ENCODE measurements at places on chromosomes 2 and 18.

DNA sequence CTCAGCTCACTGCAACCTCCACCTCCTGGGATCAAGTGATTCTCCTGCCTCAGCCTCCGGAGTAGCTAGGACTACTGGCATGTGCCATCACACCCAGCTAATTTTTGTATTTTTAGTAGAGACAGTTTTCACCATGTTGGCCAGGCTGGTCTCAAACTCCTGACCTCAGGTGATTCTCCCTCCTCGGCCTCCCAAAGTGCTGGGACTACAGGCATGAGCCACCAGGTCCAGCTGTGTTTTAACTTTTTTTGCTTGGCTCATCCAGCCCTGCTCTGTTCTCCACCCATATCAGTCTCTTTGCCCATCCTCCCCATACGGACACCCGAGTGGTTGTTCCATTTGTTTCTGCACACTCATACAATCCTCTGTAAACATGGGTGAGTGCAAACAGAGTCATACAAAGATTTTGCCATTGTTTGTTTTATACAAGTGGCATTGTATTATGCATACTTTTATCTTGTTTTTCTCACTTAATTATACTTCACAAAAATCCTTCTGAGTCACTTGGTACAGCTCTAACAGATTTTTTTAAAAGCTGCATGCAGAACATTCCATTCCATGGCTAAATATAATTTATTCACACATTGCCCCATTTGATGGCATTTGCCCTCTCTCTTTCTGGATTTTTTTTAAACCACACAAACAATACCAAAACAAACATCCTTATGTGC is 5.3 kb downstream of the APOB start:
- no peak for DNase-seq

GRCh38 chr2:144407262-144407661 is 112.7 kb downstream of the ZEB2 start:
- no peak for DNase-seq

DNA sequence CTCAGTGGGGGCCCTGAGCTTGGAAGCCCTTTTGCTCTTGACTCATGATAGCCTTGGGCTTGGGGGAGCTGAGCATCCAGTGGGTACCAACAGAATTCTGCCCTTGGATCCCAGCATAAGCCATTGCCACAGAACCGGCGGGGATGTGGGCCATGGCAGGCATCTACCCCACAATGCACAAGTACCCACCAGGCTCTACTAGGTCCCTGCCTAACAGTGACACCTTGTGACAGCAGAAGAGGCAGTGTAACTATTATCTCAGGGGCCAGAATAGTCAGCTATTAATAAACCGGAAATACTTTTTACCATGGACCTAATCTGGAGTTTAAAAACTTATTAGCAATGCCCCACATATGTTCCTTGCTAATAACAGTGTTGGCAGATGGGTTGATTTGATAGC is 397.2 kb downstream of the TMEM182 start:
- no peak for DNase-seq

GRCh38 chr18:4319738-4320677 is 135.1 kb downstream of the DLGAP1 start:
- no peak for DNase-seq

- no peak for DNase-seq
Observed at GRCh38 chr2:180196419-180196977, 189.4 kb upstream of the CWC22 start.

DNA sequence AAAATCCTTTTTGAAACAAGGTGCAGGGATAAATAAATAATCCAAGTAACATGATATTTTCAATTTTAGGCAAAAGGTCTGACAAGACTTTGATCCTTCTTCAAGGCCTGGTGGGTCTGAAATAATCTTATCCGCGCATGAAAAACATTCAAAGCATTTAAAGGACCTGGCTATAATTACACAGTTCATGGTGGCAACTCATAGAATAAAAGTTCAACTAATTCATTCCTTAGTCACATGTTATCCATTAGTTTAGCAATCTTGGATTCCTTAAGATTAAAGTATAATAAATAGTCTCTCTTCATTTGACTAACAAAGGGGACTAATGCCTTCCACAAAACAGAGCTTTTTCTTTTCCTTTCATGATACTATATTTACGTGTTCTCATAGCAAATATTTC is 21.0 kb upstream of the SLC38A11 start:
- no peak for DNase-seq

DNA sequence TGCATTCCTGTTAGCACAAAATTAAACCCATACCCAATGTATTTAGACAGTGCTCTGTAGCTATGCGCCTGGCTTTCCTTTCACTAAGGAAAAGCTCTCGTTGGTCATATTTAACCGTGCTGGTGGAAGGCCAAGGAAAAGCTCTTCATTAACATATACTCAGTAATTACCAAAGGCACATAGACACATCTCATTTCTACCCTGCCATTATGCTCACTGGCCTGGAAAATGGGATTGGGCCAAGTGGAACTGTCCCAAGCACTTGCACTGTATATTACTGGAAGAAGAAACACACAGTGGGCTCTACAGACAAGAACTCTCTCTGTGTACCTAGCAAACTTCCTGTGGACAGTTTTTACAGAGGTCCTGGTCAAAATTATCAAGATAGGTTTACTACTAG is 274.4 kb downstream of the ERBB4 start:
- DNase-seq: no peak

DNA sequence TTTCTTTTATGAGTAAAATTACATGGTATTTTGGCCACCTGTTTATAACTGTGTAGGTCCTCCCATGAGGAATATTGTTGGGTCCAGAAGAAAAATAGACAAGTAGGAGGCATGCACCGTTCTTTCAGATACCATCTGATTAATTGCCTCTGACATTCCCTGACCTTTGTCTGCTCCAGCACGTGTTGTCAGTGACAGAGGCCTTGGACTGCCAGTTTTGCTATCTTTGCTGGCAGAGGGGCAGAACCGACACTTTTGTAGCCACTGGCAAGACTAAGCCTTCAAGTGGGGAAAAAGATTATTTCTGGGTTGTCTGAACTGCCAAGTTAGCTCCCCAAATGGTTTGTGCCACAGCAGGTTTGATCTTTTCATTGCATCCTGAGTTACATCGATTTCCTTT is 276.9 kb downstream of the CAMKMT start:
- DNase-seq: no peak

DNA sequence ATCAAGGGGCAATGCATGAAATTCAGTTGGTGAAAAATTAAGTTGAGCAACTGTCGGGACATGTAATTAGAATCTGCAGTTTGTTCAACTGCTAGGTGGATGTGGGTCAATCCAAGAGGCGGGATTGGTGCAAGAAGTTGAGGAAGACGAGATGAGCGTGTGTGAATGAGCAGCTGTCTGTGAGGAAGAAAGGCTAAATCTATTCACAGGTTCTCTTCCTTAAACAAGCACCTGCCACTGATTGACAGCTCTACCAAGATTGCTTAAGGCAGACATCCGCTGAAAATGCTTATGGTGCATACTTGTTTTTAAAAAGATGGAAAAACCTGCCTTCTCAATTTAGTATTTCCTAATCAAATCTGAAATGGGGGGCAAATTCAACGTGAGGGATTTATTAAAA is 323.4 kb upstream of the THUMPD2 start:
- DNase-seq: no peak

DNA sequence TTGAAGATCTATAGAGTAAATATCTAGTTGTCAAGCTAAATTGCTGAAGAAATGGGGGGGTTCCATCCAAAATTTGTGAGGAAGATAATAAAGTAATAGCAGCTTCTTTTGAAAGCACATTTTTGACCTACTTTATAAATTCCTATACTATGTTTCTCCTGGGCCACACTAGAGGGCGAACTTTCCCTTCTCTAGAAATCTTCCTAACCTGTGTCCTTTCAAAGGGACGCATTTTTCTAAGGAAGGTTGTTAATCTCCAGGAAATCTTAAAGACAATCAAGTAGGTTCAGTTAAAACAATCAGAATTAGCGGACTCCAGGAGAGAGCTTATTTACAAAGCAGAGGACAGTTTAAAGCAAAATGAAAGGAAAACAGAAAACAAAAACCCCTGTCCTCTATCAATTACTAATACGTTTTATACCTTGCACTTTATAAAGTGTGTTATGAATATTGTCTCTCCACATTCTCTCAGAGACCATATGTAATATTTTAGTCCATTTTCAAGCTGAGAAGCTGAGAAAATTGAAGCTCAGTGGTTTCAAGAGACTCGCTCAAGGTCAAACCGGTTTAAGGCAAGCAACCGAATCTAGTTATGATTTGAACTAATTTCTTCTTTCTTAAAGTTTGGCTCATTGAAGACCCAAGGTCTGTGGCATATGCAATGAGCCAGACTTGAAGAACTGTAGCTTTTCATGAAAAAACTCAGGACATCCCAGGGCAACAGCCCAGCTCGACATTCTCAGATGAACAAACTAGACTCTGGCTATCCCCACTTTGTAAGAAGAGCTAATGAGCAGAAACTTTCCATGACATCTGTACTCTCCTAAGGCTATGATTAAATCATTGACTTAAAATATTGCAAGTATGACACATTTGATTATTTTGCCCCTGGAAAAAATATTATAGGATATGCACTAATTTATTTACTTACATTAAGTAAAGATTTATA is 273.6 kb downstream of the PAX3 start:
- DNase-seq: no peak

DNA sequence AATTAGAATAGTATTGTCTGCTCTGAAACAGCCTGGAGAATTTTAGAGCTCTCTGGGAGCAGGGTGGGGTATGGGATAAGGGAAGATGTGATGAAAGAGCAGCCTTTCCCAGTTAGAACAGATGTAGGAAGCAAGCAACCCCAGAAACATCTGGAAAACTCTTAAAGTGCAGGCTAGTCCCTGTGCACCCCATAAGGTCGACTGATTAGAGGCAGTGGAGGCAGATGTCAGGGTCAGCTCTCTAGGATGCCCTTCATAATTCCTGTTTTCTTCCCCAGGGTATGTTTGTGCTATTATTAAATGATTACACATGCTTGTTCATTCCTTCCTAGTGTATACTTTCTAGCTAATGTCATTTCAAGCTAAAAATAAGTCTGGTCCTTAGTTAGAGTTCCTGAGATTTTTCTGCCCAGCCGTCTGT is 41.7 kb downstream of the PTPRM start:
- no peak for DNase-seq

DNA sequence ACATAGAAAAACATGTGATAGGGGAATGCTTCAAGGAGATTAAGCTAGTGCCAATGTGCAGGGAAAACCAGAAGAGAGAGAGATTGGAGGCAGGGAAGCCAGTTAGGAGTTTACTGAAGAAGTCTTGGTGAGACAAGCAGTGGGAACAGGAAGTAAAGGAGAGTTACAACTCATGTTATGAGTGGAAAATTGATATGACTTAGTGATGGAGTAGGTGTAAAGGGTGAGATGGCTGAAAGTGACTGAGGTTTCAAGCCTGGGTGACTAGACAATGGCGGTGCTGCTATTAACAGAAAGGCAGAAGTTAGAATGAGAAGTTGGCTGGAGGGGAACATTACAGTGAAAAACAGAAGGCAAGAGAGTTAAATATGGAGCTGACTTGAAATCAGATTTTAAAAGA is 16.5 kb downstream of the DOK1 start:
- DNase-seq: no peak

GRCh38 chr2:29195796-29196195 is 80.6 kb downstream of the CLIP4 start:
- no peak for DNase-seq

- peak; percentile 81 for DNase-seq
Observed at GRCh38 chr18:79555885-79556284, 123.7 kb upstream of the CTDP1 start.

- no peak for DNase-seq
Observed at GRCh38 chr18:3654442-3655253, 204.7 kb downstream of the TGIF1 start.

- DNase-seq: no peak
Observed at GRCh38 chr2:83459456-83459855, 999.6 kb downstream of the SUCLG1 start.

DNA sequence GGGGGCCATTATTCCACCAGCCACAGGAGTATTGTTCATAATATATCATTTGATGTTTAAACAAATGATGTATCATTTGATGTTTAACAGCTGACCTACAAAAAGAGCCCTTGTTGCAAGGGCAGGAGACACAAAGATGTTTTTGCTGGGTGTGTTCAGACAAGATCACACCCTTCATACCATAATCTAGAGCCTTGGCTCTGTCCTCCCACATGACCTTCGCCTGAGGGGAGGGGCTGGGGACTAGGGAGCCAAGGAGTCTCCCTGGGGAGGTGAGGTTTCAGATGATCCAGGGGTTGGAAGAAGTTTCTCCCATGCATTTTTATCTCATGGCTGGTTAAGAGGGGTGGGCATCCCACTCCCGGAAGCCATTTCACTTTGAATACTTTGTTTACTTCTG is 33.5 kb downstream of the CDC42EP3 start:
- no peak for DNase-seq

GRCh38 chr2:115484486-115484885 is 1042.0 kb downstream of the DPP10 start:
- DNase-seq: no peak

DNA sequence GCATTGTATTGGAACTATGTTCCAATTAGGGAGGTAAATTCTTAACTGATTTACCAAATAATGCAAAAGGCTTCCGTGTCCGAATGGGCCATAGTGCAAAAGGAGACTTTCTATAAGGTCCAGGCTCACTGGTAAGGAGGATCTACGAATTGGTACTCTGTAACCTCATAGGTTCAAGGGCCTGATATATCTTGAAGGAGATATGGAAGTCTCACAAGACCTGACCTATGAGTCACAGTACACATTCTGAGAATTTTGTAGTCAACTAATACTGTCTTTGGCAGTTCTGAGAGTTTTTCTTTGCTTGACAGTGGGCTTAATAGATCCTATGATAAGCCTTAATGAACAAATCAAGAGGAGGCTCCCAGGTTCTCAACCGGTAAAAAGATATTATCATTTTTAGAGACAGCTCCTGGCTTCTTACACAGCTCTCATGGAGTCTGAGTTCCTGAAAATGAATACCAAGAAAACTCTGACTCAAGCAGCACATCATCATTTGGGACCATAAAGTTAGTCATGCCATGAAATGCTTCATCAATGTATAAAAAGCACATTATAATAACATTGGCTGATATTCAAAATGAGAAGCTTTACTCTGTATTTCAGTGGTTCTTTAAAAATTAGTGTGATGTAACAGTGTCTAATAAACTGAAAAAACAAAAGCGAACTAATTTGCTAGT is 1275.2 kb upstream of the CRIM1 start:
- no peak for DNase-seq

GRCh38 chr2:237455764-237456163 is 31.3 kb upstream of the MLPH start:
- DNase-seq: no peak

GRCh38 chr2:217386041-217386440 is 526.2 kb upstream of the TNP1 start:
- DNase-seq: no peak

DNA sequence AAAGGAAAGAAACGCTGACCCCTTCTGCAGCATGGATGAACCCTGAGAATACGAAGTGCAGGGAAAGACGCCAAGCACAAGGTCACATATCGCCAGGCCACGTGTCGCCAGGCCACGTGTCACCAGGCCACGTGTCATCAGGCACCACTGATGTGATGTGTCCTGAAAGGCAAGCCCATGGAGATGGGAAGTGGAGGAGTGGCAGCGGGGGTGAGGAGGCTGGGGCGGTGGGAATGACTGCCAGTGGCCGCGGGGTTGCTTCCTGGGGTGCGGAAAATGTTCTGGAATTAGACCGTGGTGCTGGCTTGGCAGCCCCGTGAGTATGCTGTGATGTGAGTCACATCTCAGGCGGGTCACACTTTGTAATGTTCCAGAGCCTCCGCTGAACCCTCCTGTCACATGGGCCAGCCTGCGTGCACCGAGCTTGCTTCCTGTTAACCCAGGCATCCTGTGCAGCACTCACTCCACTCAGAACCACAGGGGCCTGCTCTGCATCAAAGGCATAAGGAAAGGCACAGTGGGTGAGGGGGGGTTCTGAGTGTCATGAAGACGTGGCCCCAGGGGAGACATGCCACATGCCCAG is 39.0 kb downstream of the SLC66A2 start:
- no peak for DNase-seq

- no peak for DNase-seq
Observed at GRCh38 chr18:70431203-70431624, 142.4 kb downstream of the SOCS6 start.
